Fibroblast of lung (primary cell): ENCODE measurements at places on chromosomes 4 and X. TPM values are rescaled to one million over a fixed set of nuclear protein-coding genes. Genes with fewer than 3 reads are reported as not detected.

Gene ARHGAP6
- 6.9 and 11.7 TPM in 2 replicates for total RNA-seq

Gene ASB12
- not detected in 2 replicates for total RNA-seq

Gene PPEF1
- total RNA-seq: under 0.01 TPM in 2 replicates

Gene AMTN
- not detected in 2 replicates for total RNA-seq

Gene CT45A9
- not detected in 2 replicates for total RNA-seq

Gene ZNF674
- total RNA-seq: 6.9 and 8.3 TPM in 2 replicates

Gene SOX3
- total RNA-seq: not detected in 2 replicates

Gene LRP2BP
- 0.51 and 0.66 TPM in 2 replicates for total RNA-seq

Gene NKX3-2
- 0.26 and 1.3 TPM in 2 replicates for total RNA-seq

Gene MAMLD1
- total RNA-seq: 0.77 and 3.6 TPM in 2 replicates

Gene RRH
- total RNA-seq: under 0.01 TPM in 2 replicates

Gene ARHGEF6
- total RNA-seq: 20.5 and 30.1 TPM in 2 replicates

Gene PRR32
- not detected in 2 replicates for total RNA-seq

Gene OR13H1
- not detected in 2 replicates for total RNA-seq

Gene TEX13C
- not detected in 2 replicates for total RNA-seq

Gene TLR10
- total RNA-seq: not detected in 2 replicates

Gene MEPE
- total RNA-seq: not detected in 2 replicates

Gene TMPRSS11D
- total RNA-seq: not detected in 2 replicates

Gene CT83
- total RNA-seq: not detected in 2 replicates

Gene EVC2
- total RNA-seq: 15.9 and 16.5 TPM in 2 replicates

Gene MBTPS2
- total RNA-seq: 7.4 and 13.0 TPM in 2 replicates

Gene AR
- total RNA-seq: 8.0 and 15.0 TPM in 2 replicates

Gene CACNA1F
- 0.17 and 0.26 TPM in 2 replicates for total RNA-seq

Gene SUPT20HL1
- not detected in 2 replicates for total RNA-seq
